ENCODE measurements at places on chromosomes 11 and 22.

- no peak for DNase-seq
Measured at GRCh38 chr11:86702220-86702983, 30.0 kb upstream of the ME3 start.

DNA sequence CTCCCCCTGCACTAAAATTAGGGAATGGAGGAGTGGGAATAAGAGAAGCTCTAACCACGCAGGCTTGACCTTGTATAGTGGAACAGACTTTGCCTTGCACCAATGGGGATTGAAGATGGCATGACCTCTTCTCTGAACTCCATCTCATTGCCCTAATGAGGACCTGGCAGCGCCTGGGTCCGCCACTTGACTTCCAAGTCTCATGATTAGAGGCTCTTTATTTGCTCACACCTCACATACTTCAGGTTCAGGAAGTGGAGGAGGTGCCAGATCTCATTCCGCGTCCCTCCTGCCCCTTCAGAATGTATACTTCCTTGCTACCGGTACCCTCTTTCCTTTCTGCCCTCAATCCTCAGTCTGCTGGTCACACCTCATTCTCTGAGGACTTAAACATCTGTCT lies 106.0 kb upstream of the CD44 start:
- DNase-seq = no peak

DNA sequence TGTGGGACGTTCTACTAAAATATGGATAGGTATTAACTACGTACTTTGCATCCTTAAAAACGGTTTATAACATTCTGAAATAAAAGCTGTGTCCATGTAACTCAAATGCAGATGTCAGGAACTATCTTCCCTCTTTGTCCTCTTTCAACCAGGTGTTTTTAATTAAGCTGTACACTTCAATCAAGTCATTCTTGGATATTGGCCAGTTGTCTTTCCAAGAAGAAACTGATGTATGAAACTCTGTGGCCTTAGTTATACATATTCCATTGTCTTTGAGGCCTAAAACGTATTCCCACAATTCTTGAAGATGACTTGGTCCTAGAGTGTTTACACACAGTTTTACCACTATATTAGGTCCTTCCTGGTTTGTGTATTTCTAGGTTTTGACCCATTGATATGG lies 249.0 kb upstream of the CNTN5 start:
- no peak for DNase-seq

DNA sequence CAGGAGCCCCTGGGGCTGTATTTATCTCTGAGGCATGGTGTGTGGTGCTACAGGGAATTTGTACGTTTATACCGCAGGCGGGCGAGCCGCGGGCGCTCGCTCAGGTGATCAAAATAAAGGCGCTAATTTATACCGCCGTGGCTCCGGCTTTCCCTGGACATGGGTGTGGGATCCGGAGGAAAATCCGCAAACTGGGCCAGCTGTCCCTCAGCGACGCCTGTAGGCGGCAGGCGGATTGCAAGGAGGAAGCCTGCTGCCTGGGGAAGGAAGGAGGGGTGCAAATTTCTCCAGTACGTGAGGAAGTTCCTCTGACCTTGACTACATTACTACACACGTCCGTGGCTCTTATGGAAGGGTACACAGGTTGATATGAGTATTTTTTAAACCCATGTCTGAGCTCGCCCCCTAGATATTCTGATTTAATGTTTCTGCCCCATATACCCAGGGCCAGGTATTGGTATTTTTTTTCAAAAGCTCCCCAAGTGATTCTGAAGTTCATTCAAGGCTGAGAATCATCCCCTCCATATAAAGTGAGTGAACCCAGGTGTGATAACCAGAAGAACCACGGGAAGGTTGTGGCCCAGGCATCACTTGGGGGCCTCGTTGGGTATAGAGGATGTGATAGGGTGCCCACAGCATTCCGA lies 2.8 kb downstream of the MYOD1 start:
- no peak for DNase-seq

DNA sequence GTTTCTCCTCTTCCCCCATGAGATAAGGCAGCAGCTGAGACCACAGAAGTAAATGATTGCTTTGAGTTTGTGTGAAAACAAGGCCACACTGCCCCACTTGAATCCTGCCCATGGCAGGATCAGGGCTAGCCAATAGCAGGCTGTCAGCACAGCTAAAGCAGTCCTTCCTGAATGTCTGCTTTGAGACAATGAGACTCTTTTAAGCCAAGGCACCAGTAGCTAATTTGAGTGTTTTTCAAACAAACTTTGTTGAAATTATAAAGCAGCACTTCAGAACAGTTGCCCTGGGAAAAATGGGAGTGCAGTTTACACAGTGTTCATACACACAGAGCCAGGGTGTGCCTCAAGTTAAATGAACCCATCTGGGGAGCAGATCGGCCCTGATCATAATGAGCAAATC lies 103.5 kb upstream of the OR5AK2 start:
- DNase-seq = no peak

GRCh38 chr11:65418681-65419459 lies 3.7 kb upstream of the NEAT1 start:
- DNase-seq = peak; percentile 96

GRCh38 chr11:116986521-116987105 lies 111.6 kb downstream of the SIK3 start:
- DNase-seq = peak; percentile 39

DNA sequence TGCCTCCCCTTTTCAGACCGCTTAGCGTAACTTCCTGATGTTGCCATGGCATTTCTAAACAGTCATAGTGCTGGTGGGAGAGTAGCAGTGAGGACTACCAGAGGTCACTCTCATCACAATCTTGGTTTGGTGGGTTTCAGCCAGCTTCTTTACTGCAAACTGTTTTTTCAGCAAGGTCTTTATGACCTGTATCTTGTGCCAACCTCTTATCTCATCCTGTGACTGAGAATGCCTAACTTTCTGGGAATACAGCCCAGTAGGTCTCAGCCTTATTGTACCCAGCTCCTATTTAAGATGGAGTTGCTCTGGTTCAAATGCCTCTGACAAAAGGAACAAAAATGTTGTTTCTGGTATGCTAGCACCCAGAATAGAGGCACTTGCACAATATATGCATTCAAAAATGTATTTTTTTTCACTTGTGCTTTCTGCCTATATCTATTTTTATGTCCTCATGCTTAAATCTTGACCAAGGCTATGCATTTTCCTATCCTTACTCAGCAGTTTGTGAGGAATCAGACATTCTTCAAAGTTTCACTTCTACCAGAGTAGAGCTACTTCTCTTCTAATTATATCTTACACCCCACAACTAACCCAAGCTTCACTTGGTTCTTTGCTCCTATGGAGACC lies 16.1 kb upstream of the OR51M1 start:
- peak; percentile 56 for DNase-seq

GRCh38 chr11:83004746-83005556 lies 66.7 kb downstream of the RAB30 start:
- no peak for DNase-seq

DNA sequence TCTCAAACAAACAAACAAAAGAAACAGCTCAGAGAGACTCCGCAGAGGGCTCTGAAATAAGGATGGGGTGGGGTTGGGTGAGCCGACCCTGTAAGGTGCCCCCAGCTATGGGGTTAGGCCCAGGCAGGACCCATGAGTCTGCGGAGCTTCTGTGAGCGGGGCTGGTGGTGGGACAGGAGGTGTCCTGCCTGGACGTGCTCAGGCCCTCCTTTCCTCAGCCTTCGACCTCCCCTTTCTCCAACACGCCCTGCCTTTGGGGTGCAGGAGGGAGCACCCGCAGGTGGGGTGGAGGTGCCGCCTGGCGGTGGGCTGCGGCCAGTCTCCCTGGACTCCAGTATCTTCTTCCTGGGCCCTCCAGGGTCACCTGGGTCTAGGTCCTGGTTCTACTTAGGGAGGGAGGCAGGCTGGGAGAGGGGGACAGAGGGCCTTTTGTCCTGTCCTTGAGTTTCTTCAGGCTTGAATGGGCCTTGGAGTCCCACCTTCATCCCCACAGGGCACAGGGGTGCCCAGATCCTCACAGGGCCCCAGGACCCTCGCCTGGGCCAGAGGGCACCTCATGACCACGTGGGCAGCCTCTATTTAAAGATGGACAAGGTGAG lies 12.3 kb downstream of the PRR33 start:
- DNase-seq = no peak

DNA sequence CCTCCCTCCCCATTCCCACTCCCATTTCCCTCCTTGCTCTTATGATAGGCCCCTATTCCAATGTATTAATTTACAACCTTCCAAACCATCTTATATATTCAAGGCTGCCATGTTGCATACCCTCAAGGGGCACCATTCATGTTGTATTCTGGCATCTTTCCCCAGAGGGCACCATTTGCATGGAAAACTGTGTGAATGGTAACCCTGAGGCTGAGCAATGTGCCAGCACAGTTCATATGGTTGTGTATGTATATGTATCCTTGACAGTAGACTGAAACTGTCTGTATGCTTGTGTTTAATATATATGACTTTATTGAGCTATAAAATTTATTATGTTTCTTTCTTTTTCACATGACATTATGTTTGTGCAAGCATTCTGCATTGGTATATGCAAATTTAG lies 7.3 kb downstream of the RASSF10 start:
- no peak for DNase-seq

DNA sequence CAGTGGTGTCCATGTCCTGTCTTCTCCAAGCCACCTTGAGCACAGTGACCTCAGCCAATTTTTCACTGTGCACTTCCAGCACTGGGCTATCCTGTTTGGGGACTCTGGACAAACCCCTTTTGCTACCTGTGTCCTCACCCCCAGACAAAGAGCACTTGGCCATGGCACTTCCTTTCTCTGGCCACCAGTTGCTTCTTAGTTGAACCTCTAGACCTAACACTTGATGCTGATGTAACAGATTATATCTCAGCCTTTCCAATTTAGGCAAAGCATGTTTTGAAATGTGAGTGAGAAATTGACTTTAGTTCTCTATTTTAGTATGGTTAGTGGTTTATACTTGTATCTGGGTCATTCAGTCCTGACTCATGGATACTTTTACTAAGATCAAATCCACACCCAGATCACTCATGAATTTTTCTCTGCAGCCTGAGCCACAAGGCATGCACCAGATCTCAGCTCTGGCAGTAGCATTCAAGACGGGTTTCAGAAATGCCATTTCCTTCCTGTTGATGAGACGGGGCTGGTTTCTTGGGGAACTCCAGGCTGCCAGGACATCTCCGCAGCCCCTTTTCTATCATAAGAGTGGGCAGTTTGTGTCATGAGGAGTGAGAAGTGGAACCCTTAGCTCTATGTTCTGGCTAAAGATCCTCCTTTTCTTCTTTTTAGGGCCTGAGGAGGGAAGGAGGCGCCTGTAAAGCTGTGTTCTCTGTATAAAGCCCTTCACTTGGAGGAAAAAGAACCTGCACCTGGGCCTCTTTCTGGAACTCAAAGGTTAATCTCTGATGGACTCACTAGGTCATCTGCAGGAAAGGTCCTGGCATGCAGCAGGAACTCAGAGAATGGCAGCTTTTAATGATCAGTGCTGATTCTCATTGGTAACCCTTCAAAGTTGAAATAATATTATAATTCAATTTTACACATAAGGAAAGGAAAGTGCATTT lies 185.6 kb upstream of the TENM4 start:
- DNase-seq = no peak

- no peak for DNase-seq
Measured at GRCh38 chr11:26063915-26064314, 268.0 kb upstream of the ANO3 start.
